ENCODE measurements at places on chromosomes 2 and 18.

GRCh38 chr18:62324181-62324828, 805 bp upstream of the TNFRSF11A start:
- DNase-seq, result no peak

- DNase-seq, result no peak
Observed at GRCh38 chr2:16626997-16627605, 38.5 kb downstream of the CYRIA start.

GRCh38 chr2:32277363-32277673, 386 bp upstream of the YIPF4 start:
- no peak for DNase-seq

- DNase-seq, result peak; percentile 87
Observed at GRCh38 chr2:30026091-30027055, 105.0 kb upstream of the ALK start.

- peak; percentile 60 for DNase-seq
Observed at GRCh38 chr18:9147440-9148202, 11.0 kb downstream of the ANKRD12 start.

DNA sequence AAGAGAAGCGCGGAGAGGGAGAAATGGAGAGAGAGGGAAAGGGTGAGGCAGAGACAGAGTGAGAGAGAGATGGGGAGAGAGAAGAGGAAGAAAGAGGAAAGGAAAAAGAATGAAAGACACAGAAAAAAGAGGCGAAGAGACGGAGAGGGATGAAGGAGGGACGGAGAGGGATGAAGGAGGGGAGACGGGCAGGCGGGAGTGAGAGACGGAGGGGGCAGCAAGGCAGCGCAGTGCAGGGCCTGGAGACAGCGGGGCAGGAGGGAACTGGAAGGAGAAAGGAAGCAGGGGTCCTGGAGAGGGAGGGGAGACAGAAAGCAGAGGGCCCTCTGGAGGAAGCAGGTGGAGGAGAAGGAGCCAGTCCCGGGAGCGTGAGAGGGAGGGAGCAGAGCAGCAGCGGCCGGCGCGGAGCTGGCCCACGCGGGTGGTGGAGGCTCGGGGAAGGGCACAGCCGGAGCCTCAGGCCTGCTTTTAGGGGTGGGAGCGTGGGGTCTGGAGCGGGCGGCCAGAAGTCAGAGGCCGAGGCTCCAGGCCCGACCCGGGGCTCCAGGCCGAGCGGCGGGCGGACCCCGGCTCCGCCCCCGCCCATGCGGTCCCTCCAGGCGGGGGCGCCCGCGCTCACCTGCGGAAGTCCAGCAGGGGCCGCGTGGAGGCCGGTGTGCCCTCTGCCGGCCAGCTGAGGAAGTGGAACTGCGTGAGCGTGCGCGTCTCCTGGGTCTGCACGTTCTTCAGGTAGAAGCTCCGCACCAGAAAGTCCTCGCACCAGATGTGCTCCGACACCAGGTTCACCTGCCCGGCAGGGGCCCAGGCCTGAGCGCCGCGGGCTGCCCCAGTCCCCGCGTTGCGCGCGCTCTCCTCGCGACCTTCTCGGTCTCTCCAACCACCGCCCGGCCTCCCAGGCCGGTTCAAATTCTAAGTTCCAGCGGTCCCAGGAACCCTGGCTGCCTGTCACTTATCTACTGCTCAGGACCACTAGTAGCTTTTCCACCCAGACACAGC, 14.5 kb downstream of the PTPRN start:
- peak; percentile 84 for DNase-seq

DNA sequence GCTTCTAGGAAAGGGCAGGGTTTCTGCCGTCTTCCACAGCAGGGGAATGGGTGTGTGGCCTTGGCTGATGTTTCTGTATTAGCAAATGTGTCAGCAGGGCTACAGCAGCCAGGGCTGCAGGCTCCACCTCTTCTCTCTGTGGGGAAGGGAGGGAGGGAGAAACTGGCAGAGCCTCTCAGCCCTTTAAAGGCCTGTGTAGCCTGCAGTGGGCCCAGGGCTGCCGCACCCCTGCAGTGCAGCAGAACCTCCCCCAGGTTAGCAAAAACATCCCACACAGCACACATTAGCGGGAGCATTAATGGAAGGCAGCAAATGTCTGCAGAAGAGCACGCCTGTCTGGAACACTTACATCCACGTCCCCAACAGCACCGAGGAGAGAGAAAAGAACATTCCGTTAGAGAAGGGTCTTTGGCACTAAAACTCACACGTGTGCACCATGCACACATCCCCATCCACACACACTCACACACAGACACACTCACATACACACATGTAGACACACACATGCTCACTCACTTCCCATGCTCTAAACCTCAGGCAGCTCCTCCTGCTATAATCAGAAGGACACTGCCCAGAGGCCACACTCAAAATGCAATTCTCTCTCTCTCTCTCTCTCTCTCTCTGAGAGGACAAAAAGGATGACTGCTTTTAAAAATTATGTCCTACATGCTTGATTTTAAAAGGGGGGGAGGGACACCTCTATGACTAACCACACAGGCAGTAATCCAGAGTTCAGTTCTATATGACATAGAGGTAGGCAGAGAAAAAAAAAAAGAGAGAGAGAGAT, 24.1 kb downstream of the MRPL35 start:
- DNase-seq, result no peak

DNA sequence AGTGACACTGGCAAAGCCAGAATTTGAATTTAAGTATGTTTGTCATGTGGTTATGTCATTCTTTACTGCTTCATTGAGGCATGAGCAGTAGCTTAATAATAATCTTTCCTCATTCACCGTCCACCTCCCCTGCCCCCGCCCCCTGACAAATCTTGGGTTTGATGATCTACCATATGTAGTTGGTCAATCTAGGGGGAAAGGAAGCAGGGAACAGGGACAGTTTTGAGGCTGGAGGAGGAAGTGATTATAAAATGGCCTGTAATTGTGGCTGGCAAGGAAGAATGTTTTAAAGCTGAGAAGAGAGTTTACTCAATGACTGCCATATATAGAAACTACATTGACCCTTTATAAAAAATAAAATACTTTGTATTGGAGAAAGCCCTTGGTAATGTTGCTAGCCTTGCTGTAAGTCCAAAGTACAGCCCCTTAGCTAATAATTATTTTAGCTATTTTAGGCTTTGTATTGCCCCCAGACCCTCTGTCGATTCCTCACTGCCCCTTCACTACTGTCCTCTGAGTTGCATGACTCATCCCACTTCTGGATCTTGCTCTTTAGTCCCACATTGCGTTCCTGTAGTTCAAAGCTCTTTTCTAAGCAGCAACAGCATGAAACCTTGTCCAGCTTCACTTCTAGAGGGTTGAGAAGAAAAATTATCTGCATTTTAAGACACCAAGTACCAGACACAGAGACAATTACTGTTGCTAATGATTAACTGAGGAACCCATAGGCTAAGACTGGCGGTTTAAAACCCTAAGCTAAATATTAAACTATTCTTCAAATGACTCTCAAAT, 38.4 kb downstream of the PELI1 start:
- no peak for DNase-seq

DNA sequence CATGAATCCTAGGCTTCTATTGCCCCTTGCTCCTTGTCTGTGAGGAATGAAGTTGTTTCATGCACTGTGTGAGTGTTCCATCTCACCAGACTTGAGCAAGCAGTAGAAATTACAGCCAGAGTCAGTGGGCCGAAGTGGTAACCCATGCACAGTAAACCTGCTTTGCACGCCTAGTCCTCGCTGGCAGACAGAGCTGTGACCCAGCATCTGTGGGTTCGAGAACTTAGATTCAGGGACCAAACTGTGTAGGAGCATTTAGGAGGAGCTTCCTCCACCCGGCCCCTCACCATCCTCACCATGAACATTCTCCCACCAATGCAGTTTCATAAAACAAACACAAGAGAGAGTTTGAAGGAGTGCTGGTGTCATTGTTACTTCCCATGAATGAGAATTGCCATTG, 21.6 kb upstream of the TEX51 start:
- DNase-seq, result no peak

GRCh38 chr2:96602330-96602823, 35.7 kb downstream of the KANSL3 start:
- DNase-seq, result no peak

DNA sequence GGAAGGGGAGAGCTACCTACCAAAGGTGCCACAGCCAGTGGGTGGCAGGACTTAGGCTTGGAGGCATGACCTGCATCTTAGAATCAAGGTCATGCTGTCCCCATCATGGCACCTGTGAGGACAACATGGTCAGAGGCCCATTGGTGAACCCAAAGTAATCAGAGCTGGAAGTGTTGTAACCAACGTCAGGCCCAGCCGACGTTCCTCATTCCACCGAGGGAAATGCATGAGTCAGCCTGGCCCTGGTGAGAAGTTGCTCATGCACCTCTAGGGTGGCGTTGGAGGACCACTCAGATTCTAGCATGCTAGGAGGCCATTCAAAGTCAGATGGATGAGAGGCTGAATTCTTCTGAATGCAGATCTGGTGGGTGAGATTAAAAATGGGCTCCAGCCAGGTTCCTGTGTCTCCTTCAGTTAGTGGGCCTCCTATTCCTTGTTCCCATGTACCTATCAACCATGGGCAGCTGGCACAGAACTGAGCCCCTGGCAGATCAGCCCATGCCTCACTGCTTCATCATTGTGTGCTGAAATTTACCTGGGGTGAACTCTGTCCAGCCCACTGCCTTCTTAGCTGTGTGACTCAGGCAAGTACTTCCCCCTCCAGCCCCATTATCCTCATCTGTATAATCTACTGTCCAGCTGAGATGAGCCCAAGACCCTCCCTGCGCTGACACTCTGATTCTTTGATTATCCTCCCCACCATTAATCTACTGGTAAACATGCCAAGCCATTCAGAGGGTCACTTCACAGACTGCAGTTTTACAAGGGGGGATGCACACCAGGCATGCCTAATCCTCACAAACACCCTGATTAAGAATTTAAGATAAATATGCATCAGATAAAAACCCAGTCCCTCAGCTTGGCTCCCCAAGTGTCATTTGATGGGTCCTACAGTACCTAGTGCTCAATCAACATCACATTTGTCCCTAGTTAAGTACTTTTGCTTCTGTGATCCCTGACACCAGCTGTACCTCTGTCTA, 14.0 kb downstream of the SLC14A2 start:
- DNase-seq, result no peak

DNA sequence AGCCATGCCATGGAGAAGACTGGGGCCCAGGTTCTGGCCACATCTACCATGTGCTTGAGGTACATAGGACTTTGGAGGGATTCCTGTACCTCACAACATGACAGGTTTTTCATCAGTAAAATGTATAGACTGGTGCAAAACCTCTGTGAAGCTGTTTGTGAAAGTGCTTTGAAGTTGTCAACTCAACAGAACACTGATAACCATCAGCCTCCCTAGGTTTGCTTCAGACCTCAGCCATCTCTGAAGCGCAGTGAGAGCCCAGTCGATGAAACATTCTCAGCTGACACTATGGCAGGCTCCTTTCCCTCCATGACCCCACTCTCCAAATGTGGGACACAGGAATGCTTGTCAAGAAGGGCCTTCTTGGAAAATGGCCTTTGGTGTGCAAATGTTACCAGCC, 38.6 kb downstream of the STK25 start:
- DNase-seq, result no peak

GRCh38 chr2:50086450-50086849, 932.1 kb upstream of the FSHR start:
- DNase-seq, result no peak

DNA sequence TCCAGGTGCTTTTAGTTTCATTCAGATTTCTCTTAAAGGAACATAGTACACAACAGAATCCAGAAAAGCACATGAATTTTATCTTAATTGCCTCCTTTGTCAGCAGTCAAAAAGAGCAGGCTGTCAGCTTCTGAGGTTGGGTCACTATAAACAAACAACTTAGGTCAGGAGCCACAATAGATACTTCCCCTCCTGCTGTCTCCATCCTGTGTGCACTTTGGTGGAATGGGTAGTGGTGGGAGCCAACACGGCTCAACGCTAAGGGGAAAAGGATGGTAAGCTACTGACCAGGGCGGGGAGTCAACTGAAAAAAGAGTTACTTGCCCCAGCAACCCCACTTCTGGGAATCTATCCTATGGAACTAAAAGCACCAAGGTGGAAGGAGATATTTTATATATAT, 121.9 kb downstream of the PAX3 start:
- no peak for DNase-seq

DNA sequence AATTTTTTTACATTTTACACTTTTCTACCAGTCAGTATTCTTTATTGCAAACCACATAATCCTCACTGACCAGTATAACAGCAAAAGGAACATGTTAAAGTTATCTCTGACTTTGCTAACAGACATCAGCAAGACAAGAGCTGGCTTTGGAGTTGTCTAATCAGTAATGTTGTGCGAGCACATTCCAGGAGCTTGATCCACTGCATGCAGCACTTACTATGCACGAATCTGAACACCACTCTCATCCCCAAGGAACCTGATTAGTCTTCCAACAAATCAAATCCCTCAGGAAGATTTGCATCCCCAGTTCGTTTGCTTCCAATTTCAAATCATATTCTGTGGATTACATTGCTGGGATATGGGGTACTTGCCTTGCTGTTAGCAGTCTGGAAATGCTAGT, 269.3 kb upstream of the EPC2 start:
- no peak for DNase-seq

GRCh38 chr2:169029341-169029740, 1.8 kb downstream of the ABCB11 start:
- no peak for DNase-seq

GRCh38 chr2:52423111-52423510, 1344.5 kb upstream of the CHAC2 start:
- DNase-seq, result no peak

DNA sequence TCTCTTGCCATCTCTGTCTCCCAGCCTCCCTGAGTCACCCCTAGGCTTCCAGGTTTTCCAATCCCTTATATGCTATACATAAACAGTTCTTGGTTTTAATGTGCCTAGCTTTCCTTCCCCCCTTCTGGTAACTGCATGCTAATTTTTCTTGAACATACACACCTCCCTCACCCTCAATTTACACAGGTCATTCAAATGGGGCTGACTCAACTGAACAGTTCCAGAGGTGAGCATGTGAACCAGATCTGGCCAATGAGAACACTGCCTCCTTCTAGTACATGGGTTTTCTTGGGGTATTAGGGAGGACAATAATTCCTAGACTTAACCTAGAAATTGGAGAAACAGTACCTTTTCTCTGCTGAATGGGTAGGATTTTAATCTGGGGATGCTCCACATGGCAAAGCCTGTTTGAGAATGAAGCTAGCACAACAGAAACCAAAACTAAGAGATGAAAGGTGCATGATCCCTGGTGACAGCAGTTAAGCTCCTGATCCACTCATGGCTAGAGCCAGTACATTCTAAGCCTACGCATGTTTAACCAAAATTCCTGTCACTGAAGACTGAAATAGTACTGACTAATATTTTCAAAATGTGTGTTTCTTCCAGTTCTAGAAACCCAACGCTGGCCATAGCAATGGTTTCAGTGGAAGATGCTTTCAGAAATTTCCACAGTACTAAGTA, 11.8 kb downstream of the SLC25A12 start:
- no peak for DNase-seq

GRCh38 chr18:12014521-12015415, 33.5 kb downstream of the IMPA2 start:
- no peak for DNase-seq
